ENCODE measurements at places on chromosomes 12 and 14. TPM values are rescaled to one million over a fixed set of nuclear protein-coding genes. Genes with fewer than 3 reads are reported as not detected.
A peak's percentile ranks its signal among the peaks of the same experiment; 100 is the strongest.

The RPL10L gene
- not detected for total RNA-seq

The DIO2 gene
- not detected for total RNA-seq

The MYF5 gene
- not detected for total RNA-seq

The NOVA1 gene
- total RNA-seq: 2.3 TPM

The DPF3 gene
- not detected for total RNA-seq

The IFI27L1 gene
- 21.8 TPM for total RNA-seq

GRCh38 chr14:52175982-52176502 is 91.5 kb upstream of the PTGDR start:
- DNase-seq: no peak

DNA sequence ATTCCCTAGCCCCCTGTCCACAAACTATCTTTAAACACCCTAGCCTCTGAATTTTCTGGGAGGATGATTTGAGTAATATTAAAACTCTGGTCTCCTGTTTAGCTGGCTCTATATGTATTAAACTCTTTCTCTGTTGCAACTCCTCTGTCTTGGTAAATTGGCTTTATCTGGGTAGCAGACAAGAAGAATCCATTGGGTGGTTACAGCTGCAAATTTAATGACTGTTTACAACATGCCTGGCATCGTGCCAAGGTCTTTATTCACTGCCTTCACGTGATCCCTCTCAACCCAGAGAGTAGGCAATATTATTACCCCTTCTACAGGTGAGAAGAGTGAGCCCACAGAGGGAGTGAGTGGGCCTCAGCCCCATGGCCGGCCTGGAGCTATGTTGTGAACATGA is 77.8 kb upstream of the MYL2 start:
- no peak for DNase-seq

DNA sequence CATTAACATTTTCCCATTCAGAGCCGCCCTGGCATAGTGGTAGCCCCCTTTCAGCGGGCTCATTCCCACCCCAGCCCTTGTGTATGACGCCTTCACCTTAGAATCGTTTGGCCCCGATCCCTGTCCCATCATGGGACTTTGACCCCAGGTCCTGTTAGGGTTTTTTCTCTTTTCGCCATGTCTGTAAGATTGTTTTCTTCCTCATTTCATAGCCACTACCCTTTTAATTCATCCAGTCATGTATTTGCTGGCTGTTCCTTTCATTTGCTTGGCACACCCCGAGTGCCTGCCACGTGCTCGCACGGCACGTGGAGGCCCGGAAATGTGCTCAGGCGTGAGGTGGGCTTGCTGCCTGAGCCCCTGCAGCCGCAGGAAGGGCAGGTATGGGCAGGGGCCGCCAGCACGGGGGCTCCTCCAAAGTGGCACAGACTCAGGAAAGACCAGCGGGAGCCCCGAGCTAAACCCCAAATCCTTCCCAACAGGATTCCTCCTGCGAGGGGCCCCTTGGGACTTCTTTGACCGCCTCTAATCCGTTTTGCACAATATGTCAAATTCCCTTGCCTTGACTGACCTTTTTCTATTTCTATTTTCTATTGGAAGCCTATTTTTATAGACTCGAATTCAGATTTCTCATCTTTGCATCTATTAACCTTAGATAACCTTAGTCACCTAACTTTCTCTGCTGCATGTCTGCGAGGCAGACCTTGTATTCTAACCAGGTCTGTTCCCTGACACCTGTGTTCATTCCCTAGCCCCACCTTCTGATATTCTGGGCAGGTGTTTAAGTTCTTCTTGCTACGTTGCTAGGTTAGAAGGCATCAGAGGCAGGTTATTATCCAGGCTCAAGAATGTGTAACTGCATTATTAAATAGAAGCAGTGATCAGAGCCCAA is 114.8 kb downstream of the EML1 start:
- no peak for DNase-seq

- no peak for DNase-seq
These were observed 201.1 kb downstream of the PPFIA2 start for GRCh38 chr12:81558031-81558430.

DNA sequence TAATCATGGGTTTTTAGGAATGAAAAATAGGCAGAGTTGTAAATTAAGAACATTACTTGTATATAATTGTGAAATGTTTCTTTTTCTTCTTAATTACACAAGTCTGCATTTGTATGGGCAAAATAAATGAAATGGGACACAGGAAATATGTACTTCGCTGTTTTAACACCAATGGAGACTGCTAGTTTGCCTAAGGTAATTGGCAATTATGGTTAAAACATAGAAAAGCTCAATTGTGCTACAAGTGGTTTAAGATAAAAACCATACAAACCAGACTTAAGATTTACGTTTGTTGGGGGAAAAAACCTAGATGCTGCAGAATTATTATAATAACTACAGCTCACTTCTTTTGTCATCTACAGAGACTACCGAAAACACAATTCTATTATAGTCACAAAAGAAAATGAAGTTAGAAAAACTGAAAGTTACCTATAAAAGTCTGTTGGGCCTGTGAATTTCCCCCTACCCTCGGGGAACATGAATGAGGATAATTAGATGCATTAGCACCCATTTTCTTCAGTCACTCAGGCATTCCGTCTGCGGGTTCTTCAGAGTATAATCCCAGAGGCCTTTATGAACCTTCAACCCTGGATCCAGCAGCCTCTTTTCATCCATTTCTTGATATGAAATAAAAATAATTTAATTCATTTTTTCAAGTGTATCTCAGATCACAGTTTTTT is 37.2 kb downstream of the BTBD7 start:
- no peak for DNase-seq

- DNase-seq: no peak
These were observed 67.3 kb downstream of the SYNE3 start for GRCh38 chr14:95449131-95449530.

- no peak for DNase-seq
These were observed 62.7 kb downstream of the RASSF3 start for GRCh38 chr12:64672925-64673409.

- no peak for DNase-seq
These were observed 465.3 kb downstream of the RAD51B start for GRCh38 chr14:68284834-68285233.

DNA sequence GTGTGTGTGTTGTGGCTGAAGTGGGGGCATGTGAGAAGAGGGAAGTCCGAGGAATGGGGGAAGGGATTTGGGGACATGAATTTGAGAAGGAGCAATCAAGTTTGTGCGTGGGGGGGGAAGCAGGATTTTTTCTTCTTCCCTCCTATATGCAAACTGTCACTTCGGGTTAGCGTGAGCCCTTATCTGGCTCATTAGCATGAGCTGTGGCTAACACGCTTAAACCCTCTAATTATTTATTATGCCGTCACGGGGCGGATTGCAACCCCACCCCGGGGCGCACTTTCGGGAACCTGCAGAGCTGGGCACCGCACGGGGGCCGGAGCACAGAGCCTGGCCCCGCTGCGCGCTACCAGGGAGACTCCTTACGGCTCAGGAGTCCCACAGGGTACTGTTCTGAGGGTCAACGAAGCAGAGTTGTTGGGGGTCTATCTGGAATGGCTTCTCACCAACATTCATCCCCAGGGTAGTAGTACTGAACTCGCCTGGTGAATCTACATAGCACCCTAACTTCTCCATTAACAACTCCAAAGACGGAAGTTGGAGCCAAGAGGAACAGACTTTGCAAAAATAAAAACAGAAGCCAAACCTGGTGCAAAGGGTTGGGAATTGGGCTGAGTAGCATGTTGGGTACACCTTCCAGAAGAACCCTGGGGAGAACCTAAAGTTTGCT is 6.4 kb upstream of the ASCL1 start:
- DNase-seq: no peak

DNA sequence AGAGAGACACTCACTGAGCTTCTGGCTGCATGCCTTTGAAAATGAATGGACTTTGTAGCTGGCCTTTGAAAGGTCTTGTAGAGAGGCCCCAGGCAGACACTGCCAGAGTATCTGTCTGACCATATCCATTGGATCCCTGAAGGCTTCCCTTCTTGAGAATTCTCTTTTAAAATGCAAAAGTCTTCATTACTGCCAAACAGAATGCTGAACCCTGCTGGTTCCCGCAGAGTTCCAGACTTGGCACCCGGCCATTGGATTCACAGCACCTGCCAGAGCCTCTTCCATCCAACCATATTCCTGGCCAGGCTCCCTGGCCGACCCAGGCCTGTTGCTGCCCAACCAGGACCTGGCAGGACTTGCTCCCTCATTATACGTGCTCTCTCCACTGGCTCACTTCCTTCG is 182.5 kb downstream of the GXYLT1 start:
- DNase-seq: no peak

DNA sequence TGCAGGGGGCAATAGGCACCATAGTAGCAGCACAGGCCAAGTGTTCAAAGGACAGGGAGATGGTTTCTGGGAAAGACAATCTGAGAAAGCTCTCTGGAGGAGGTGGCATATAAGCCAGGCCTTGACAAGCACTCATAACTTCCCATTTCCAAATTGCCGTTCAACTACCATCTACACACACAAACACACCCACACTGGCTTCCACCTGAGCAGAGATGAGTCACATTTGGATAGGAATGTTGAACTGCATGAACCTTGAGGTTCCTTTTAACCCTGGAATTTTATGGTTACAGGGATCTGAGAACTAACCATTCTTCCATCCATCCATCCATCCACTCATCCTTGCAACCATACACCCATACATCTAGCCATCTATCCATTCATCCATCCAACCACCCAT is 86.6 kb downstream of the KSR2 start:
- DNase-seq: no peak

GRCh38 chr12:67302162-67302561 is 33.0 kb downstream of the CAND1 start:
- DNase-seq: no peak

GRCh38 chr12:77943466-77943865 is 112.8 kb downstream of the NAV3 start:
- DNase-seq: peak; percentile 36

DNA sequence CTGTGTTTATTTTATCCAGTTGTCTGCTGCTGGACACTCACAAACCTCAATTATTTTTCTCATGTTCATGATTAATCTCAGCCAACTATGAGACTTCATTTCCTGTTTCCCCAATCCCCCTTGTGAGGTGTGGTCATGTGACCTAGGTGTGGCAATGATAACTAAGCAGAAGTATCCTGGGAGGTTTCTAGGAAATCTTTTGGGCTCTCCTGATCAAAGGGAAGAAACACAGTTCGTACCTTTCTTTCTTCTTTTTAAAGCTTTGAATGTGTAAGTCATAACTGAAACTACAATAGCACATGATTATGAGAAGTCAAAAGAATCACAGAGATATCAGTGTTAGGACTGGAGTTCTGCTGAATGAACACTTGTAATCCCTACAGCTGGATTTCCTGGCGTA is 34.4 kb upstream of the MANSC4 start:
- no peak for DNase-seq

DNA sequence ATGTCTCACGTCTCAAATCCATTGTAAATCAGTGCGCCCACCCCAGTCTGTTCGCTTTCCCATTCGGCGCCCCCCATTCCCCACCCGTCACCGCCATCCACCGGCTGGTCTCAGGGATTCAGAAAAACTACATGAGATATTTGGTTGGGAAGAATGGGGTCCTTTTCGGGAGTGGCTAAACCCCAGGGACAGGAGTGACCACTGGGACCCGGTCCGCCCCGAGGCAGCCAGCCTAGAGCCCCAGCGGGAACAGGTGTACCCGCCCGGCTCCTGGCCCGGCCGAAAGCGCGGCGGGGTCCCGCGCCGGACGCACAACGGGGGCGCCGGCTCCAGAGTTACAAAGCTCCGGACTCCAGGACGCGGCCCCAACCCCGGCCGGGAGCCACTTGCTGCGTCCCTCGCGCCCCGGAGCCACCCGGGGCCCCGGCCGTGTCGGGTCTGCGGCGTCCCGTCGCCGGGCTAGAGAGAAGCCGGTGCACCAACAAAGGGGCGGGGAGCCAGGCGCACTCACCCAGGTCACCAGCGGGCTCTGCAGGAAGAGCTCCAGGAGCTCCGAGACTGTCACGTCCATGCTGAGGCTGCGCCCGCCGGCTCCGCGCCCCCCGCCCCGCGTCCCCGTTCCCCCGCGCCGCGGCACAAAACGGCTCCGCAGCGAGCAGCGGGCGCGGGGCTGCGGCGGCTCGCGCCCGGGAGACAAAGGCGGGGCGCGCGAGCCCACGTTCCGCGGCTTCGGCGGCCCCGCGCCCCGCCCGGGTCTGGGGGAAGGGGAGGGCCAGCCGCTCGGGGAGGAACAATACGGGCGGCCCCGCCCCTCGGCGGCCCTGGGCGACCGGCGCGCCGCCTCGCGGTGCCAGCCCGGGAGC is at the start of gene CCDC88C:
Gene CCDC88C, minus strand, starts transcription at position 701 of the 863 bp plus-strand sequence. Its CDS starts 130 bp downstream, at position 571.
- peak; percentile 49 for DNase-seq

DNA sequence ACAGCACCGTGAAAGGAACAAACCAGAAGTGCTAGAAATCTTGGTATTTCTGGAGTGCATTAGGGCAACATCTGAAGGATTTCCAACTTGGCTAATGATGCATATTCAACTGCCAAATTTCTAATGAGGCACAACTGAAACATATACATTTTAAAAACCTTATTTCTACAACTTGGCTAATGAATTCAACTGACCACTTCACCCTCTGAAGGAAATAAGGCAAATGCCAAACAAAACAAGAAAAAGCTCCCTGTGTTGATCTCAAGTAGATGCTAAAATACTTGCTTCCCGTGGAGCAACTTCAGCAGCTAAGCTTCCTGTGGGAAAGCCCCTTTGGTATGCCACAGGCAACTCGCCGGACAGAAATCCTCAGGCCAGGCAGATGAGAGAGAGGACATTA is 167.1 kb downstream of the TTC7B start:
- no peak for DNase-seq

- no peak for DNase-seq
These were observed 3.4 kb upstream of the DYRK2 start for GRCh38 chr12:67645126-67645525.
